Cortex of kidney (tissue), 1 donor: ENCODE measurements at places on chromosomes 6 and 20.

DNA sequence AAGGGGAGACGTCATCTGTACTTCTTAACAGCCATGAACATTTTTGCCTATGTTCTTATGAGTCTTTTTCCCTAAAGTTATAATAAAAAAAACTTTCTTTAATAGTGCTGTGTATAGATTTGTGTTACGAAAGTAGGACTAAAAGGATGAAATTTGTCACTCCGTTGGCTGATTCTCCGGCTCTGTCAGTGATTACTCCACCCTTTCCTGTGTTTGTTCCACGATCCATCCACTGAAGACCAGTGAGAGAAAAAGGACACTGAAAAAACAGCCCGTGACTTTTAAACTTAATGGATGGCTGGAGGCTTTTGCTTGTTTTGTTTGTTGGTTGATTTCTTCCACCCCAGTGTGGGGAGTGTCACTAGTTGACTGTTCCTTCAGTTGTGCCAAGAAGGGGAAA is 232.0 kb upstream of the NOX3 start:
- no peak for DNase-seq

DNA sequence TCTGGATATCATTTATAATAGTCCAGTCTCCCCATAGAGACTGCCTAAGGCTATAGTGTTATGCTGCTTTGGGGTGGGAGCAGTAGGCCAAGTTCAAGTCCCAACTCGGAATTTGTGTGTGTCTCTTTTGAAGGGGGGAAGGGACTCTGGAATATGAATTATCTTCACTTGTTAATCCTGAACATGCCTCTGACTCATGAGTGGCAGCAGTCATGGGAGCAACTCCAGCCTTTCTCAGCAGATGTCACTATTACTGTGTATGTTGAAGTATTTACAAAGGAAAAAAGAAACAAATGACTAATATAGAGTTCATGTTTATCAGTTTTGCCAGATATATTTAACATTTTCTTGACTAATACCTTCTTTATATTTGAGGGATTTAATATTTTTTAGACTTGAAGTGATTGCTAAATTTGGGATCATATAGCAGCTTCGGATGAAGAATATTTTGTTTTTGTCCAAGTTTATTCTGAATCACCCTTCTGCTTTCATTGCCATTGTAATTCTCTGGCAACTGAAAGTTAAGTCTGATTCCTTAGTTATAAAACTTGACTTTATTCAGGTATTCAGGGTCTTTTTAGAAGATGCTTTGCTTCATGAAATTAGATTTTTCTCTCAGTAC is 23.4 kb downstream of the FAM217A start:
- DNase-seq: no peak

DNA sequence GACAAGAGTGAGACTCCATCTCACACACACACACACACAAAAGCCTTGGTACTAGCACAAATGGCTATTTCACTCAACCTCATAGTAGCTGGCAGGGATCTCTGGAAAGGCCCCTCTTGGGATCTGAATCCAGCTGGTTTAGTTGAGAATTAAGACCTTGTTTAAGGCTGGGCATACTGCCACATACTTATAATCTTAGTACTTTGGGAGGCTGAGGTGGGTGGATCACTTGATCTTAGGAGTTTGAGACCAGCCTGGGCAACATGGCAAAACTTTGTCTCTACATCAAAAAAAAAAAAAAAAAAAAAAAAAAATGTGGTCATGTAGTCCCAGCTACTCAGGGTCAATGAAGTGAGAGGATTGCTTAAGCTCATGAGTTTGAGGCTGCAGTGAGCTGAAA is 628.3 kb downstream of the MMUT start:
- DNase-seq: no peak

DNA sequence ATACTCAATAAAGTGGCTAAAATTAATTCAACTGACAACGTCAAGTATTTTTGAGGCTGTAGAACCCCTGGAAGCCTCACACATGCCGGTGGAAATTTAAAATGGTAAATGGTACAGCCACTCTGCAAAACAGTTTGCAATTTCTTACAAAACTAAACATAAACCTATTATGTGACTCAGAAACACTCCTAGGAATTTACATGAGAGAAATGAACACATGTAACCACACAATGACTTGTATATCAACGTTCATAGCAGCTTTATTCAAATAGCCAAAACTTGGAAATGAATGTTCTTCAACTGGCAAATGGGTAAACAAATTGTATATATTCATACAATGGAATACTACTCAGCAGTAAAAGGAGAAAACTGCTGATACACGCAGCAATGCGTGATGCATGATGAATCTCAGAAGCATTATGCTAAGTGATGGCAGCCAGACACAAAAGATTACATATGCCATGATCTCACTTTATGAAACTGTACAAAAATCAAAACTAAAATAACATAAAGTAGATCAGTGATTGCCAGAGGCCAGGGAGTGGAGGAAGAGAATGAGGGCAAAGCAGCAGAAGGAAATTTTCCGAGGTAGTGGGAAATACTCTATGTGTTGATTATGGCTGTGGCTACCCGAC is 112.5 kb downstream of the FAM50B start:
- no peak for DNase-seq

DNA sequence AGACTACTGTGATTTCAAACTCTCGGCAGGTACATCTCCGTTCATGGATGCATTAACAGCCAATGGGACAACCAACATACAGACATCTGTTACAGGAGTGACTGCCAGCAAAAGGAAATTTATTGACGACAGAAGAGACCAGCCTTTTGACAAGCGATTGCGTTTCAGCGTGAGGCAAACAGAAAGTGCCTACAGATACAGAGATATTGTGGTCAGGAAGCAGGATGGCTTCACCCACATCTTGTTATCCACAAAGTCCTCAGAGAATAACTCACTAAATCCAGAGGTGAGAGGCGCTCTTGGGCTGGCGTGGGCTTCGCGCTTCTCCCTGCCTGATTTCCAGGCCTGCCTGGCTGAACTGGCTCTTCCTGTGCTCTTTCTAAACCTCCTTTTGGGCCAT is 68.4 kb downstream of the RPP40 start:
- DNase-seq: no peak

- no peak for DNase-seq
Observed at GRCh38 chr6:168292826-168293225, 26.8 kb downstream of the DACT2 start.

- DNase-seq: no peak
Observed at GRCh38 chr6:73727114-73727513, 31.1 kb downstream of the CD109 start.

- no peak for DNase-seq
Observed at GRCh38 chr6:135358985-135359384, 138.6 kb downstream of the AHI1 start.

GRCh38 chr6:25899580-25900408 is 25.8 kb upstream of the SLC17A3 start:
- DNase-seq: no peak

GRCh38 chr6:119294984-119295383 is 54.6 kb downstream of the MAN1A1 start:
- no peak for DNase-seq

GRCh38 chr6:94372229-94372628 is 952.9 kb upstream of the EPHA7 start:
- no peak for DNase-seq

DNA sequence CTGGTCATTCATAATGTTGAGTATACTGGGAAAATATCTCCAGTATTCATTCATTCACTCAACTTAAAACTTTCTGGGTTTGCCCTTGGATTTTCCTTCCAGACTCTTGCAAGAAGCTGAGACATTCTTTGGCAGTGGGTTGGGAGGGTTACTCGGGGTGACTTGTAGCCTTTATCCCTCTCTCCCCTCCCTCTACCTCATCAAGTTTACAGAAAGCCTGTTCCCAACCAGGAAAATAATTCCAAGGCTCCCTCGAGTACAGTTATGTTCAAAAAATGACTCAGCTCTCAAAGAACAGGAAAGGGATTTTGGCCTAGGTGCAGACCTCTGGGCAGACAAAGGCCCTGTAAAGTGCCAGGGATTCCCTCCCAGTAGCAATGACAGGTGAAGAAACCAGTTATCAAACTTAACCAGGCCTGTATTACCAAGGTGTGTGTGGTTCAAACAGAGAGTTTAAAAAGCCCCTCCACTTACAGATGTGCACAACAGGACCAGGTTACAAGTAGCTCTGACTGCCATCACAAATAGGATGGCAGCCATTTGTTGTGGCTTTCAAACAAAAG is 22.2 kb downstream of the FKBP1A start:
- no peak for DNase-seq

GRCh38 chr6:80454661-80455365 is 348.3 kb downstream of the BCKDHB start:
- DNase-seq: no peak

DNA sequence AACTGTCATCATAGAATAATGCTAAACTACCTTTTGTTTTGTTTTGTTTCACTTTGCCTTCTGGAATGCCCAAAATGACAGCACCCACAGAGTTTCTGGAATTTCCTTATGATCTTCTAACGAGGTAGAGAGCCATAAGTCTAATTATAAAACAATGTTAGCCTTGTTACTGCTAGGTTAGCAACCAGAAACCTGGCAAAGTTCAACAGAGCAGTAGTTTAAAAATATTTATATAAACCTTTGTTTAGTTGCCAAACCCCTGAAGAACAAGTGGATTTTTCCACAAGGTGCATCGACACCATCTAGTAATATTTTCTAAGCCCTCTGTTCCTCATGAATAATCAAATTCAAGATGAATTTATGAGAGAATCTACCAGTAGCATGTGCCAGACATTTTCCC is 27.6 kb upstream of the IPCEF1 start:
- DNase-seq: no peak

DNA sequence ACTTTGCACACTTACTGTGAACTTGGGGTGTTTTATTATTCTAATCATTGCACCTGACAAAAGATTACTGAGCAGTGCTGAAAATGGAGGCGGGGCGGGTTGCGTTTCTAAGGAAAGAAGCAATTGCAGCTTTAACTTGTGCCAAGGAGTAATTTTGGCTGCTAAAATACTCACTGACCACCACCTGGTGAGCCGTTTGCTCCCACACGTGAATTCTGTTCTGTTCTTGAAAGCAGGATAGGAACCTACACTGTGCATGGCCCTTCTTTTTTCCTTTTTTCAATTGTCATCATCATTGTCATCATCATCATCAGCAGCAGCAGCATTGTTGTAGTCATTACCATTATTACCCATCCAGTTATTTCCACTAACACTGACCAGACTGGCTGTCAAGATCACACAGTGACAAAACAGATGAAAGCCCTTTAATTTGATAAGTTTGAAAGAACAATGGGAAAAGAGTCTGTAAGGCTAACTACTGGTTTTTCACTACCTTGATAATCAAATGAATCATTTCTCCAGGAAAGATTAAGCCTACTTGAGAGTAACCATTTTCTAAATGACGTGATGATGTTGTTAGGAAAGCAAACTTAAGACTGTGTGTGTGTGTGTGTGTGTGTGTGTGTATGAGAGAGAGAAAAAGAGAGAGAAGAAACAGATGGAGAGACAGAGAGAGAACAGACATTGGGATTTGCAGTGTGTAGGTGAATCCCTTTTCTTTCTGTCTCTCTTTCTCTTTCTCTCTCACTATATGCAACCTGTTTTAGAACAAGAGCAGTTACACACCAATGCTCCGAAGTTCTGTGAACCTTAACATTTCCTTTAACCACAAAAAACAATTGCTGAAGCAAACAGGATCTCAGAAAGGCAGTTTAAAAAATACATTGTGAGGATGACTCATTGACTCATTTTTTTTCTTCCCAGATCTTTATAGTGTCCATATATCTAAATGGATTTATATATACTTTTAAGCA is 3.8 kb downstream of the RIPOR2 start:
- no peak for DNase-seq
